ENCODE measurements at places on chromosomes 13 and 19.

DNA sequence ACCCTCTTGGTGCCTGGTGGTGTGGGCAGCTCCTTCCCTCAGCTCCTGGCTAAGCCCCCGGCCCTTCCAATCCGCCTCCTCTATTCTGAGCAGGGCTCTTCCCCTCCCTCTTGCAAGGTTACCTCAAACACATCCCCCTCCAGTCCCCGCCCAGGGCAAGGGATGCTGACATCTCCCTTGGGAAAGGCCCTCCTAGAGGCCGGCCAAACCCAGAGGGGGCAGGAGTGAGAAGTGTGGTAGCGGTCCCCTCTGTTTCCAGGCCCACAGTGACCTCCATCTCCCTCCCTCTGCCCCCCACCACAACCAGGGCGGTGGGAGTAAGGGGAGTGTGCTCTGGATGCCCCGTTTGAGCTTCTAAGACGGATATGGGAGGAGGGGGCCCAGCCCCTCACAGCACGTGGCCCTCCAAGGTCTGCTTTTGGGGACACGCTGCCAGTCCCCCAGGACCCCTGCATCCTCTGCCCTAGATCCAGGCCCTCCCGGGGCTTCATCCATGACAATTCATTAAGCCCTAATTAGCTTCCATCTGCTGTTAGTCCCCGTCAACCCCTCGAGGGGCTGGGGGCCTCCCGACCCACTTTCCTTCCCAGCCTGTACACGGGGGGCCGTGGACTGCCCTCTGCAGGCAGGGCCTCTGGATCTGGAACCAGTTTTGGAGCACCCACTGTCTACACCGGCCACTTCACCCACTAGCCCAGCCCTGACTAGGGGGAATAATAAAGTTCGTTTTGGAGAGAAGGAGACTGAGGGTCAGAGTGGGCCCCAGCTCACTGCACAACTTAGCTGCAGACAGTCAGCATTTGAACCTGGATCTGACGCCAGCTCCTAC, 2.3 kb downstream of the LINGO3 start:
- no peak for DNase-seq

GRCh38 chr19:14048443-14049153, 13.3 kb downstream of the PALM3 start:
- peak; percentile 92 for DNase-seq

- DNase-seq, result peak; percentile 68
Observed at GRCh38 chr19:45613926-45614725, 12.1 kb upstream of the GPR4 start.

DNA sequence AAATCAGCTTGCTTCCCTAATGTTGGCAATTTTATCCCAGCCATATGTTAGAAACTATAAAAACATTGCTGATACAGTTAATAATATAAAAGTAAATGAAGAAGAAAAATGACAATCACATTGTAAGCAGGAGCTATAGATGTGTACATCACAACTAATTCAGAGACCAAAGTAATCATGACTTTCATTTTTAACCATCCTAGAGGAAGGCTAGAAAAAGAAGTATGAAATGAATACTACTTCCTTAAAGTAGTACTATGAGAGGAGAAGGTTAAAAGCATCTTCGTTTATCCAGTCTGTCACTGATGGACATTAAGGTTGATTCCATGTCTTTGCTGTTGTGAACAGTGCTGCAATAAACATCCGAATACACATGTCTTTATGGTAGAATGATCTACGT, 135.5 kb downstream of the IRS2 start:
- no peak for DNase-seq

GRCh38 chr13:98110749-98111148, 32.1 kb upstream of the FARP1 start:
- DNase-seq, result no peak

DNA sequence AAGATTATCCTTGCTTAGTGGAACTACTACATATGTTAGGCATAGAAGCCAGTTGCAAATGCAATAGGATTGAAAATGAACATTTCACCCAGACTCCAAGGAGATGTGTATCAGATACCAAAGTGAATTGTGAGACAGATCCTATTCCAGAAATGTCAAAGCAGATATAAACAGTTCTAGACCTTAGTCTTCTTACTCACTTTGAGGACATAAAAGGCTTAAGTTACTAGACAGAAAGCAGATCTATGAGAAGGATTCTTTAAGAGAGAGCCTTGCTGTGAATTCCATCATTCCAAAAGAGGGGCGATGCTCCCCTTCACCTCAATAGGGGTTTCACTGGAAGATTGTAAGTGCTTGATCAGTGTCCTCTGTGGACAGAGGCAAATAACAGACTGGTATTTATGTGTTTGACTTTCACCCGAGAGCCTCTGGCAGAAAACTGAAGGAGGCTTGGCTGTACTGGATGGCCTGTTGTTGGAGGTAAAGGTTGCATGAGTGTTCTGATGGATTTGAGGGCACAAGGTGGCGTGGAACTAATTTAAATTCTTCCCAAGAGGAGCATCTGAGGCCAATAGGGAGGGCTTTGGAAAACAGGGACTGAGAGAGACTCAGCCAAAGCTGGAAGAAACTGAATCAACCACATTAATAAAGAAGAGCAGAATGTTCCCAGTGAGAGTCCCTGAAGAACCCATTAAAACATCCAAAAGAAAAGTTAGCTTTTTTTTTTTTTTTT, 194.8 kb downstream of the DCLK1 start:
- DNase-seq, result no peak

DNA sequence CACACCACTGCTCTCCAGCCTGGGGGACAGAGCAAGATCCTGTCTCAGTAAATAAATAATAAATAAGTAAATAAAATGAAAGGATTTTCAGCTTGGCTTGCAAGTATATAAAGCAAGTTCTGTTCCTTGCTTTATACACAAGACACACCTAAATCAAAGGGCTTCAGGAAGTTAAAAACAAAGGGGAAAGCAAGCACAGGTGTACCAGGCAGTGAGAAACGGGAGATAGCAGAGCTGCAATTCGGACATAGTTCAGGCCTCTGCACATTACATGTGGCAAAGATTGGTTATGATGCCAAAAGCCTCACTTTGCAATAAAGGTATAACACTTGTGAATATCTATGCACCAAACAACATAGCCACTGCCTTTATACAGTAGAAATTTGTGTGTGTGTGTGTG, 47.5 kb downstream of the MYO9B start:
- DNase-seq, result no peak

GRCh38 chr19:47240996-47241918, 10.3 kb upstream of the BBC3 start:
- peak; percentile 89 for DNase-seq

GRCh38 chr19:33796164-33796875, at the start of gene KCTD15:
KCTD15 (plus strand) TSS chr19:33796870; CDS start chr19:33800455, 3,585 bp downstream.
- peak; percentile 76 for DNase-seq

DNA sequence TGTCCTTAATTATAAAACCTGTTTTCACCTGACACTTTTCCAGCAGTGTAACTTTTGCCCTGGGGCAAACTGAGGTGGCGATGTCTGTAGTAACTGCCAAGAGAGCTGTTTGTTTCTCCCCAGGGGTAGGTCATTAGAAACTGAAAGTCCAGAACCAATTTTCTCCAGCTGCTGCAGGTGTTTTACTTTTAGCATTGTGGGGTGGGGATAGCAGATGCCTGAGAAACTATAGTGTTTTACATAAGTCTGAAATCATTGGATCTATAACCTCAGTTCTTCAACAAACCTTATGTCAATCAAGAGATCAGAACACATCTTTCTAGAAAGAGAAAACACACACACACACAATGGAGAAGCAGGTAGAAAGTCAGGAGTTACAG, 92.7 kb downstream of the LHFPL6 start:
- DNase-seq, result no peak

- no peak for DNase-seq
Observed at GRCh38 chr13:49253310-49253709, 5.6 kb downstream of the CDADC1 start.

DNA sequence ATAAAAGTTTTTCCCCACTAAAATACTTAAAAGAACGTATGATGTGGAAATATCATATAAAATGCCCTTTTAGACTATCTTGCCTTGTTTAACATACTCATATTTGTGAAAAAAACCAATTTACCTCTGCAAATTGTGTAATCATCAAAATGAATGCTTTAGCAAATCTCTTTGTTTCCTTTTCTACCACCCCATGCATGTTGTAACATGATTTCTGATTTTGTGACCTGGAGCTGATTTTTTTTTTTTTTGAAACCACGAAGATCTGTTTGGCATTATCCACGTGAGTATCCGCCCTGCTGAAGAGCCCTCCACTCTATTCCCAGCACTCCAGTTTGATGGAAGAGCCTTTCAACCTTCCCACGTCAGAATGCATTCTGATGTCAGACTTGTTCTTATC, 245.8 kb upstream of the NBEA start:
- DNase-seq, result no peak

GRCh38 chr19:8036434-8037099, 16.0 kb upstream of the CCL25 start:
- DNase-seq, result no peak

DNA sequence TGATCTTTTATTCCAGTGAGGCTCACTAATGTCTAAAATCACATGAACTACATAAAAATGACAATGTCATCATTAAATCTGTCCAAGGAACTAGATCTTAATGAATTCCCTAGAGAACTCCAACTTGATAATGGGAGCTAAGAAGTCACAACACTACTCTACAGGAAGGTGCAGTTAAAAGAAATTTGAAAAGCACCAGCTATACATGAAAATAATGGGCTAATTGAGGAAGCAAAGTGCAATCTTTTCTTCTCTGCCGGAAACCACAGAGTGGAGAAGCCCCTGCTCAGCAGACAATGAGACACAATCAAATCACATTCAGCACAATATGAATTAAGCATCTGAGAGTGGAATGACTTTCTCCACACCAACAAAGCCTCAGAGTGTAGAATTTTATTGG, 261.7 kb downstream of the LHFPL6 start:
- DNase-seq, result no peak

GRCh38 chr13:51068501-51068900, 42.6 kb downstream of the C13orf42 start:
- DNase-seq, result no peak

DNA sequence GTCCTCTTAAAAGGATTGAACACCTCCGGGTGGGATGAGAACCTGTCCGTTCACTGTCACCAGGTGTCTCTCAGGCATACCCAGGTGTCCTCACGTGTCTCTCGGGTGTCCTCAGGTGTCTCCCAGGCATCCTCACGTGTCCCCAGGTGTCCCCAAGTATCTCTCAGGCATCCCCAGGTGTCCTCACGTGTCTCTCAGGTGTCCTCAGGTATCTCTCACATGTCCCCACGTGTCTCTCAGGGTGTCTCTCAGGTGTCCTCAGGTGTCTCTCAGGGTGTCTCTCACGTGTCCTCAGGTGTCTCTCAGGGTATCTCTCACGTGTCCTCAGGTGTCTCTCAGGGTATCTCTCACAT, 33.8 kb downstream of the ATP4B start:
- DNase-seq, result no peak

GRCh38 chr19:19207637-19208572, 3.9 kb upstream of the NCAN start:
- no peak for DNase-seq

GRCh38 chr13:27868641-27869435, 51.0 kb upstream of the PDX1 start:
- DNase-seq, result no peak

- DNase-seq, result no peak
Observed at GRCh38 chr13:28498481-28499115, 3.7 kb upstream of the FLT1 start.

GRCh38 chr19:8097681-8098567, 45.4 kb downstream of the CCL25 start:
- DNase-seq, result no peak

DNA sequence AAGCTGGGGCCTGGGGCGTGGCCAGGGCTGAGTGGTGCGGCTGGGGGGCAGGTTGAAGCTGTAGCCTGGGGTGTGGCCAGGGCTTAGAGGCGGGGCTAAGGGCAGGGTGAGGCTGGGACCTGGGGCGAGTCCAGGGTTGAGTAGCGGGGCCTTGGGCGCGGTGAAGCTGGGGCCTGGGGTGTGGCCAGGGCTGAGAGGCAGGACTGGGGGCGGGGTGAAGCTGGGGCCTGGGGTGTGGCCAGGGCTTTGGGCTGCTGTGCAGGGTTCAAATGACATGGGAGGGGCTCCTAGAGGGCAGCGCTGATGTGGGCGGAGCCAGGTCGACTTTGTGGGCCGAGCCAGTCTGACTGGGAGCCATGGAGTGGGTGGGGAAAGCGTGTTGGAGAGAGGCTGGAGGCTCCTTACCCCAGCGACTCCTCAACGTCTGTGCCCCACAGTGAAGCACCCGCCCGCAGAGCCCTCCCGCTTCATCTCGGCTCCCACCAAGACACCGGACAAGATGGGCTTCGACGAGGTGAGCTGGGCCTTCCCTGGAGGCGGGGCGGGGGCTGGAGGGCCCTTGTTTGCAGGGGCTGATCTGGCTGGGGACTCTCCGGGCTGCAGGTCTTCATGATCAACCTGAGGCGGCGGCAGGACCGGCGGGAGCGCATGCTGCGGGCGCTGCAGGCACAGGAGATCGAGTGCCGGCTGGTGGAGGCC, 21.5 kb downstream of the COLGALT1 start:
- DNase-seq, result no peak

DNA sequence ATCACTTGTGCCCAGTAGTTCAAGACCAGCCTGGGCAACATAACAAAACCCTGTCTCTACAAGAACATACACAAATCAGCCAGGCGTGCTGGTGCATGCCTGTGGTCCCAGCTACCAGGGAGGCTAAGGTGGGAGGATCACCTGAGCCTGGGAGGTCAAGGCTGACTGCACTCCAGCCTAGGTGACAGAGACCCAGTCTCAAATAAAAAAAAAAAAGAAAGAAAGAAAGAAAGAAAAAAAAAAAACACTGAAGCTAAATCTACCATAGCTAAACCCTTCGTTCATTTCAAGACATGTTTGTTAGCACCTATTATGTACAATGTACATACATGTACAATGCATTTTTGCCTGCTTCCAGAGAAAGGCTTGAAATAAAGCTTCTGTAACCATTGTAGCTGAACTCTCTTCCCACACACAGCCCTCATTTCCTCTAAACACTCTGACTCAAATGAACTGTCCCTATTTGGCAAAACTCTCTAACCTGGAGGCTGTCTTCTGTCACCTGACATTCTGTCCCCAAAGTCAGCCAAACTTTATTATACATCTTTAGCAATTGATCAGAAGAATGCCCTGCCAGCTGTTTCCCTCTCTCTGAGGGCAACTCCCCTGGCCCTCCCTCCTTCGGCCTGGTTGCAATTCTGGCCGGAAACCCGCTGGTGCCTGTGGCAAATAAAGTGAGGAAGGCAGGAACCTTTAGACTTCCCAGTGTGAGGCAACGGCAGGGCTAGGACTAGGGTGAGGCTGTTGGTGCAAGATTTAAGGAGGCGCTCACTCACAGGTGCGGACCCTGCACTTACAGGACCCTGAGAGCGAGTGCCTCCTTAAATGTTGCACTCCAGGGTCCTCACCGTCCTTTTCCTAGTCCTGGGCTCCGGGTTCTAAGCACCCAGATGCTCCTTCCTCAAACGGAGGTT, 1.8 kb downstream of the ETHE1 start:
- peak; percentile 80 for DNase-seq

DNA sequence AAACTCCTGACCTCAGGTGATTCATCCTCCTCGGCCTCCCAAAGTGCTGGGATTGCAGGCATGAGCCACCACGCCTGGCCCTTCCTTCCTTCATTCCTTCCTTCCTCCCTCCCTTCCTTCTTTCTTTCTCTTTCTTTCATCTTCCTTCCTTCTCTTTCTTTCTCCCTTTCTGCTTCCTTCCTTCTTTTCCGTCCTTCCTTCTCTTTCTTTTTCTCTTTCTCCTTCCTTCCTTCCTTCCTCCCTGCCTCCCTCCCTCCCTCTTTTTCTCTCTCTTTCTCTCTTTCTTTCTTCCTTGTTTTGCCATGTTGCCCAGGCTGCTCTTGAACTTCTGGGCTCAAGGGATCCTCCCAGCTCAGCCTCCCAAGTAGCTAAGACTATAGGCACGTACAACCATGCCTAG, 36.5 kb upstream of the MUC16 start:
- DNase-seq, result no peak

All from activated CD8-positive, alpha-beta memory T cell treated with anti-CD3 and anti-CD28 coated beads for 24 hours (primary cell).